ENCODE measurements at places on chromosomes 3 and 15.

- DNase-seq = no peak
Measured at GRCh38 chr3:132623646-132624045, 26.6 kb downstream of the ACKR4 start.

- DNase-seq = no peak
Measured at GRCh38 chr15:58583171-58583908, 151.5 kb downstream of the LIPC start.

DNA sequence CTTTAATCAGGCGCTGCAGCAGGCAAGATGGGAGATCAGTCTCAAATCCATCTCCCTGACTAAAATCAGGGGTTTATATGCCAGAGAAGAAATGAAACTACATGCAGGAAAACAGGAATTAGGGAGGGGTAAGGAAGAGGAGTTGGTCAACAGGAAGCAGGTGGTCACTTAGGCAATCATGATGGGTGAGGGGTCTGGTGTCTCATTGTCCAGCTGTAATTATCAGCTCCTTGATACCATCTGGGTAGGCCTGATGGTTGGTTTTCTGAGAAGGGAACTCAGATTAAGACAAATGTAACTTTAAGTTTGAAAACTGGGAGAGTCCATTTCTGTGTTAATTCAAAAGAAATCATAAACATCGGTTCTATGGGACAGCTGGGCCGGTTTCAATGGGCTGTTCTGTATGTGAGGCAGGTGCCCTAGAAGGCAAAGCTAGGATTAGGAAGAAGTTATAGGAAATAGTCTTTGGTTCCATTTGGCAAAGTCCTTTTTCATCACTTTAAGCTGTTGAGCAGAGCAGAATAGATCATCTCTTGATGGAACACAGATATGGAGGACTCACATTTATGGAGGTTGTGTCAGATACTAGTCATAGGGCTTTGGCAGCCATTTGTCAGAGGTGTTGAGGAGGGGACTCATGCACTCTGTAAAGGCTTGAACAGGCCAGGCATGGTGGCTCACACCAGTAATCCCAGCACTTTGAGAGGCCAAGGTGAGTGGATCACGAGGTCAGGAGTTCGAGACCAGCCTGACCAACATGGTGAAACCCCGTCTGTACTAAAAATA is 149.4 kb downstream of the VGLL4 start:
- DNase-seq = no peak

DNA sequence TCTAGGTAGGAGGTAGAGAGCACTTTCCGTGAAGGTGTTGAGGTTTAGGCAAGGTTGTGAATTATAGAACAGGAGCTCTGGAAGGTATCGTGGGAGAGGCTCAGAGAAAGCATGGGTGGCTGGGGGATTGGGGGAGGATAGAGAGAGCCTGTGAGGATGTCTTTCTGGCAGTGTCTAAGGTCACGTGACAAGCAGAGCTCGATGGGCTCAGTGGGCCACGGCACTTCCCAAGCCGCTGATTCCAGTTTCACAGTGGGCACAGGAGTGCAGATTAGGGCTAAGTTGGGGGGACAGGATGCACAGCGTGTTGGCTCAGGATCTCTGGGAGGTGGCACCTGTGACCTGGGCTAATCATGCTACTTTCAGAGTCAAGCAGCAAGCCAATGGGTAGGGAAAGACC is 52.0 kb downstream of the CEMIP start:
- no peak for DNase-seq

DNA sequence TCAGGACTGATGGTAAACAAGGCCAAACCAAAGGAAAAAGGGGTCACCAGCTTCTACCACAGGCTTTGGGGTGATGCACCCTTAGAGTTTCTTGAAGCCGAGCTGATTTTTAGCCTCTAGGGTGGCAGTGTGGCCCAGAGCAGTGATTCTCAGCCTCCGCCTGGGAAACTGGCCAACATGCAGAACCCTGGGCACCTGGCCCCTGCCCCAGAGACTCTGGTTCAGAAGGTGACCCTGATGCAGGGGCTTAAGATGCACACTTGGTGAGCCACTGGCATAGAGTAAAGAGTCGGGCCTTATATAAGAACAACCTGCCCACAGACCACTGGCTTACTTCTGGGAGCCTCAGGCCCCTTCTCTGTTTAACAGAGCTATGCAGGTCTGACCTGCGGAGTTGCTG is 44.5 kb downstream of the SYNM start:
- no peak for DNase-seq

GRCh38 chr15:65583701-65584100 is 27.2 kb downstream of the INTS14 start:
- DNase-seq = peak; percentile 24

DNA sequence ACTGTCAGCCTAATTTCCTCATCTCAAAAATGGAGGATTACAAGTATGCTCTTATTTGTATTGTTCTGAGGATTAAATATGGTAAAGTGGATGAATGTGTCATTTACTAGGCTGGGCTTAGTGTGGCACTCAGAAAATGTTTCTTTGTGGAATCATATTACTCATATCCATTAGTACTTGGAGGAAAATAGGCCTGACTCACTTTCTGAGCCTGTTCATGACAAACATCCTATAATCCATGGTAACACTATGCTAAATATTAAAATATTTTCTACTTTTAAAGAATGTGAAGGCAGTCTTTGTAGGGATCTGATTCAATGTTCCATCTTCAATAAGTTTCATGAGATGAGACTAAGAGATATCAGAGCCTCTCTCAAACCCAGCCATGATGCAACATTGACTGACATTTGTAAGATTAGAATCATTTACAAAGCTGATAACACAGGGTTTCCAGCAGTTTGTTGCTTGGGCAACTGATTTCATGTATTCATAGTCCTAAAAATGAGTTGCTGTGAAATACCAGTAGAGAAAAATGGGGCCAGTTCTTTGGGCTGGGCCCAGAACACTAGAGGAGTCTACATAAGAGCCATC is 1048.5 kb downstream of the NTRK3 start:
- no peak for DNase-seq

DNA sequence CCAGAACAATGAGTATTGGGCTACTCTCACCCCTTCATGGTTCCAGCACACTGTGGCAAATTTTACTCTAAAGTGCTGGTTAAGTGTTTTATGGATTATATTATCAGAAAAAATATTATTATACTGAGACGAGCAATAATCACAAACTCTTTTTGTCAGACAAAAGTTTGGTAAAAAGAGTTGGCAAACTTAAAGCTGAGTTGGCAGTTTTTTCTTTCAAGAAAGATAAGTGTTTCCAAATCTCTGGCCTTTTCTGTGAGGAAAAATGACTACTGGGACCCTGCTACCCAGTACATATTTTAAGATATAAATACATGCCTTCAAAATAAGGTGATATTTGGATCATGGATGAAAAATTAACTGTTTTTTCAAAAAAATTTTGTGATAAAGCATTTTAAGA is 471.5 kb upstream of the IL12A start:
- no peak for DNase-seq

DNA sequence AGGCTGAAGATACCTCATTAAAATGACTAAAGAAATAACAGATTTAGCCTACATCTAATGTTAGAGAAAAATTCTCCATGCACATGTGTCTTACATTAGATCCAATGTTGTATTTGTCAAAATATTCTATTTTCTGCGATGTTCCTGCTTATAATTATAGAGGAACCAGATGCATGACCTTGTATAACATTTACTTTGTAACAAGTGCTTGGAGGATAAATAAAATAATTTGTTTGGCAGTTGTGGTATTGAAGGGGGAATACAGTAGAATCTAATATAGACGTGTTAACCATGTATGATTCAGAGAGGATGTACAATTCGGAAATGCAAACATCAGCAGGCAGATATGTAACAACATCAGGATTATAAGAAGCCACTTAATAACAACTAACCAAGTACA is 922.2 kb downstream of the TUSC7 start:
- DNase-seq = no peak

DNA sequence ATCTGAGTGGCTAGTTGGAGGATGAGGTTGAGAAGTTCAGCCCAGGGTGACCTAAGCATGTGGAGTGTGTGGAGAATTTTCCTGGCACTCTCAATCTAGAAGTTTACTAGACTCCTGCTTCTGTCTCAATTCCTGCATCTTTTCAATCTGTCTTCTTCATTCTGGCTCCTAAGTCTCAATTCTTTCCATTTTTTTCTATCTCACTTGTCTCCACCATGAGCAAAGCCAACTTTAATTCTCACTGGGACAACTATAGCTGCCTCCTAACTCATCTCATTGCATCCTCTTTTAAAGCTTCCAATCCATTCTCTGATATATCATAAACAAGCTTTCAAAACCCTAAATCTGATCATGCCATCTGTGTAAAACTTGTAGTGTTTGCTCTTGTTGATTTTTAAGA is 569.3 kb downstream of the NAALADL2 start:
- no peak for DNase-seq

- no peak for DNase-seq
Measured at GRCh38 chr3:141052201-141053069, 1.3 kb downstream of the SPSB4 start.

DNA sequence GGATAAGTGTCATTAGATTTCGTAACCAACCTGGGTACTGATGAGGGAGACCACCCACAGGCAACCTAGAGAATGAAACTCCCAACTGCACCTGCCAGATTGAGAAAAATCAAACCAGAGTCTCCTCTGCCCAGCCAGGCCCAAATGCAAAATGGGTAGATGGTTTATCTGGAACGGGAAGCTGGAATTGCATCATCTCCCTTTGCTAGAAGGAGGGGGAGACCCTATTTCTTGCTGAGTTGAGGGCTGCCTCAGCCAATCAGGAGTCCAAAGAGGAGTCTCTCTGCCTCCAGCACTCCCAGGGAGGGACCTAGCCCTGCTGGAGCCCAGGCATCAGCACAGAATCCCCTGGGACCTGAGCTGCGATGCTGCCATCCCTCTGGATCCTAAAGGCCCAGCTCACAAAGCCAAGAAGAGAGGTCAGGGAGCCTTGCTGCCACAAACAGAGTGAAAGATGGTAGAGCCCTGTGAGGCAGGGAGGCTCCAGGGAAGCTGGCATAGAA is 8.1 kb downstream of the RMDN3 start:
- DNase-seq = no peak

DNA sequence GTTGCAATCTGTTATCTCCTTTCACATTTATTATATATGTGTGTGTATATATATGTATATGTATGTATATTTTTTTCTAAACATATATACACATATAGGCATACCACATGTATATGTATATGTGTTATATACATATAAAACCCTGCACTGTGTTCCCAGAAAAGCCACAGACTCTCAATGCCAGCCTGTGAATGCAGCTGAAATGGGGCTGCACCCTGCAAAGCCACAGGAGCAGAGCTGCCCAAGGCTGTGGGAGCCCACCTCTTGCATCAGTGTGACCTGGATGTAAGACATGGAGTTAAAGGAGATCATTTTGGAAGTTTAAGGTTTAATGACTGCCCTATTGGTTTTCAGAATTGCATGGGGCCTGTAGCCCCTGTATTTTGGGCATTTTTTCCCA is 762.3 kb upstream of the ARPP21 start:
- no peak for DNase-seq

- DNase-seq = no peak
Measured at GRCh38 chr15:45884755-45885445, 250.1 kb downstream of the SQOR start.

- no peak for DNase-seq
Measured at GRCh38 chr3:119437691-119438258, 25.6 kb downstream of the TMEM39A start.

- no peak for DNase-seq
Measured at GRCh38 chr3:83934192-83935021, 1024.4 kb upstream of the CADM2 start.

DNA sequence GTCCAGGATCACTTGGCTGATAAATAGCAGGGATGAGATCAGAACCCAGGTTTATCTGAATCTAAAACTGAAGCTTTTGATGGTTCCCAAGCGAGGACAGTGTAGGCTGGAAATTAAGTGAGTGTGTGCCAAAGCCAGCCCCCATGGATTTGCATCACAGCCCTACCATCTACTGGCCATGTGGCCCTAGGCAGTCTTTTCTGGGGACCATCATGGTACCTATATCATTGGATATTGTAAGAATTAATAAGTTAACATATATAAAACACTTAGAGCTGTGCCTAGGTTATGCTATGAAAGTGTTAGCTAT is 32.8 kb upstream of the SSR3 start:
- DNase-seq = no peak

- no peak for DNase-seq
Measured at GRCh38 chr3:168157903-168158302, 62.2 kb upstream of the GOLIM4 start.

DNA sequence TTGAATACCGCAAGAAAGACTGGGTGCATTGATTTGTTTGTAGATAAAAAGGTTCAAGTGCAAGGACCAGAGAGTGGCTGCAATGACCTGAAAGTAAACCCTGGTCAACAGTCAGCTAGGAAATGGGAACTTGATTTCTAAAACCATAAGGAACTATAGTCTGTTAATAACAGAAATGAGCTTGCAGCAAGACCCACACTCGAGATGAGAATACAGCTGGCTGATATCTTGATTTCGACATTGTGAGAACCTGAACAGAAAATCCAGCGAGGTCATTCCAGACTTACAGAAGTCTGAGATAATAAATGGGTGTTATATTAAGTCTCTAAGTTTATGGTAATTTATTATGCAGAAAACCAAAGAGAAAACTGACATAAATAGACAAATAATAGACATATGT is 177.3 kb downstream of the NFKBIZ start:
- DNase-seq = no peak

- DNase-seq = no peak
Measured at GRCh38 chr3:178420033-178420432, 116.2 kb upstream of the KCNMB2 start.

DNA sequence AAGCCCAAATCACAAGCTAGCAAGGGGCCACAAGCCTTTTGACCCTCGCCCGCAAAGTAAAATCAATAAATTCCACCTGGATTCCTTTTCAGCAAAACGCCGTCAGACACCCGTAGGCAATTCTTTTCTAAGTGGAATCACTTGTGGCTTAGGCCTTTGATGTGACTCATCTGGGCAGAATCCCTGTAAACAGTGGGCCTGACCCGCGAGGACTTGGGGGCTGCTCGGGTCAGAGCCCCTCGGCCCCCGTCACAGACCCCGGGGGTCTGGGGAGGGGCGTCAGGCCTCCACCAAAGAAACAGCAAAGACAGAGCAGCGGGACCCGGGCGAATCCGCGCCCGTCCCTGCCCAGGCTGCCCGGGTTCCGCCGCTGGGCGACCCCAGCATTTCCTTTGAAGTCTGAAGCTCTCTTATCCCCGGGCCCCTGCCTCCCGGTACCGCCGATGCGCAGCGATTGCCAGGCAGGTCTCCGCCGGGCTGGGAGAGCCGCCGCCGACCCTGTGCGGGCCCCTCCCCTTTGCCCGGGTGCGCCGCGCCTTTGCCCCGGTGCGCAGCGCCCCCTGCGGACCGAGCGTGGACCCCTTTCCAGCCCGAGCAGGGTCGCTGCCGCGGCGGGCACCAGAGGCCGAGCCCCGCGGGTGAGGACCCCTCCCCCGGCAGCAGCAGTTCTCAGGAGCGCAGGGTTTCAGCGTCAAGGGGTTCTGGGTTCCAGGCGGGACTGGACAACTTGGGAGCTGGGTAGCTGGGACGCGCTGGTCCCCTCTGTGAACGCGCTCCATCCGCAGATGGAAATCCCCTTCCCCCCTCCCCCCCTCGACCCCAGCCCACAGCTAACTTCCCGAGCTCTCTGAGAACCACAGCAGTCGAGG is 178.3 kb downstream of the UACA start:
- DNase-seq = no peak

- no peak for DNase-seq
Measured at GRCh38 chr3:115836944-115837343, 213.6 kb downstream of the GAP43 start.
